Neuronal stem cell (in vitro differentiated cells): ENCODE measurements at places on chromosomes 1 and 21.

GRCh38 chr1:201206176-201206575, 15.6 kb downstream of the IGFN1 start:
- no peak overlapping the region for H3K4me3 ChIP-seq
- no peaks in the 10 kb centered on the region for H3K36me3 ChIP-seq
- DNase-seq: no peak
- peaks cover 47% of the 10 kb centered on the region for H3K27me3 ChIP-seq
- H3K27ac ChIP-seq: no peak overlapping the region

- DNase-seq: no peak
- H3K27me3 ChIP-seq: no peaks in the 10 kb centered on the region
- H3K36me3 ChIP-seq: peaks cover 6% of the 10 kb centered on the region
- H3K27ac ChIP-seq: no peak overlapping the region
- no peak overlapping the region for H3K4me3 ChIP-seq
Observed at GRCh38 chr1:220243947-220244346, 28.3 kb downstream of the RAB3GAP2 start.

- H3K36me3 ChIP-seq: no peaks in the 10 kb centered on the region
- no peaks in the 10 kb centered on the region for H3K27me3 ChIP-seq
- no peaks in the 10 kb centered on the region for H3K4me1 ChIP-seq
- no peak for DNase-seq
- H3K27ac ChIP-seq: no peak overlapping the region
- H3K4me3 ChIP-seq: no peak overlapping the region
Observed at GRCh38 chr1:42904434-42904833, 54.2 kb downstream of the SLC2A1 start.

- H3K36me3 ChIP-seq: no peaks in the 10 kb centered on the region
- no peak for DNase-seq
- no peaks in the 10 kb centered on the region for H3K4me1 ChIP-seq
- H3K4me3 ChIP-seq: no peak overlapping the region
- H3K27me3 ChIP-seq: no peaks in the 10 kb centered on the region
- no peak overlapping the region for H3K27ac ChIP-seq
Observed at GRCh38 chr21:37529649-37530048, 163.1 kb downstream of the DYRK1A start.

DNA sequence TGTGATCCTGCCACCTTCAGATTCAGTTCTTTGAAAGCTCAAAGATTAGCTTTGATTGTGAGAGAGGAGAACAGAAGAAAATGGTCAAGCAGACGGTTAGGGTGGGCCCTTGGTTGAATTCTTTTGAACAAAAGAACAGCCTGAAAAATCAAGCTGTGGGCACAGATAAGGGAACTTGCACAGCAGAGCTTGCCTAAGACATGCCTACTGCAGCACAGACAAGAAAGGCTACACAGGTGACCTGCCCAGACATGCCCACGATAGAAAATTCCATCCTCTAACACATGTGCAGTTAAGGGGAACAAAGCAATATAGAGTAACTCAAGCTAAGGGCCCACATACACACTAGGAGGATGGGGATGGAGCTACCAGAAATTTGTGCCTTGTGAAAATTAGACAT, 512.5 kb upstream of the LRRC7 start:
- H3K4me1 ChIP-seq: no peaks in the 10 kb centered on the region
- H3K27ac ChIP-seq: no peak overlapping the region
- no peaks in the 10 kb centered on the region for H3K36me3 ChIP-seq
- DNase-seq: no peak
- H3K27me3 ChIP-seq: no peaks in the 10 kb centered on the region

GRCh38 chr1:225425201-225425786, 2.5 kb downstream of the LBR start:
- peaks cover 15% of the 10 kb centered on the region for H3K4me1 ChIP-seq
- H3K4me3 ChIP-seq: peak overlapping the region; percentile 99
- DNase-seq: no peak
- H3K27ac ChIP-seq: no peak overlapping the region
- peaks cover 35% of the 10 kb centered on the region for H3K36me3 ChIP-seq

- peaks cover 17% of the 10 kb centered on the region for H3K36me3 ChIP-seq
- DNase-seq: peak; percentile 76
- peak within 1 kb of the TSS; percentile 85 for H3K4me3 ChIP-seq
- H3K4me1 ChIP-seq: no peaks in the 10 kb centered on the region
- no peaks in the 10 kb centered on the region for H3K27me3 ChIP-seq
Observed at GRCh38 chr1:61724813-61725694, at the start of gene TM2D1. Gene TM2D1 (minus strand): TSS chr1:61725141. CDS start chr1:61725120, 21 bp downstream.

DNA sequence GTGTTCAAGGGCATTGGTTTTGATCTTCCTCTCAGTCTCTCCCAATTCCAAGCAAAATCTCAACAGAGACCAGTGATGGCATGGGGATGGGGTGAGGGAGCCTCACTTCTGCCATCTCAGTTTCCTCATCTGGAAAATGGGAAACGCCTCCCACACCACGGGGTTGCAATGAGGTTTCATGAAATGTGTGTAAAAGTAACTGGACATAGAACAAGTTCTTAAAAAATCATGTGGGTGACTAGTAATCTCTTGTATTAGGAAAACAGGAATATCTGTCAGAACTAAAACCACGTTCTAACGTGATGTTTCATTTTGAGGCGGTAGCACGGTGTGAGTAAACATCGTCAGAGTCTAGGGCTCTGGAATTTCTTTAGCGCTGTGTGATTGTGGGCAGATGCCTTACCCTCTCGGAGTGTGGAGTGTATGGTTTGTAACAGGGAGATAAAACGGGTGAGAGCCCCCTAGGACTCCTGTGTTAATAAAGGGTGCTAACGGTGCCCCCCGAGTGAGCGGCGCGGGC, 55.5 kb upstream of the DNAJC6 start:
- peak overlapping the region; percentile 57 for H3K4me3 ChIP-seq
- peaks cover 24% of the 10 kb centered on the region for H3K27me3 ChIP-seq
- no peaks in the 10 kb centered on the region for H3K36me3 ChIP-seq

DNA sequence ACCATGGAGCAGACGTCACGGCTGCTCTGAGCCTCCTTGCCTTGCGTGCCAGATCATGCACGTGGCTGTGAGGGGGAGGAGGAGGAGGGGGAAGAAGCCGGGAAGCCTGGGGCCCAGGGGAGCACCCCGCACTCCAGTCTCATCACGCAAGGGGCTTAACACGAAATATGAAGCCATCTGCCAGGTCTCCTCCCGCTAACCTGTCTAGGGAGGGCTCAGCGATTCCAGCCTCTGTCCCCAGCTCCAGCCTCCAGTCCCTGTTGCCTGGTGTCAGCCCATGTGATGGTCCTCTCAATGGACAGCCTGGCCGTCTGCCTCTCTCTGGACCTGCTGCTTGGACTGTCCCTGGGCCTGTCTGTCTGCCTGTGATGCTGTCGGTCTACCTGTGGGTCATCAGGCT, 22.5 kb upstream of the C1QA start:
- peaks cover 7% of the 10 kb centered on the region for H3K27me3 ChIP-seq
- H3K4me1 ChIP-seq: no peaks in the 10 kb centered on the region
- H3K36me3 ChIP-seq: no peaks in the 10 kb centered on the region
- H3K4me3 ChIP-seq: no peak overlapping the region

DNA sequence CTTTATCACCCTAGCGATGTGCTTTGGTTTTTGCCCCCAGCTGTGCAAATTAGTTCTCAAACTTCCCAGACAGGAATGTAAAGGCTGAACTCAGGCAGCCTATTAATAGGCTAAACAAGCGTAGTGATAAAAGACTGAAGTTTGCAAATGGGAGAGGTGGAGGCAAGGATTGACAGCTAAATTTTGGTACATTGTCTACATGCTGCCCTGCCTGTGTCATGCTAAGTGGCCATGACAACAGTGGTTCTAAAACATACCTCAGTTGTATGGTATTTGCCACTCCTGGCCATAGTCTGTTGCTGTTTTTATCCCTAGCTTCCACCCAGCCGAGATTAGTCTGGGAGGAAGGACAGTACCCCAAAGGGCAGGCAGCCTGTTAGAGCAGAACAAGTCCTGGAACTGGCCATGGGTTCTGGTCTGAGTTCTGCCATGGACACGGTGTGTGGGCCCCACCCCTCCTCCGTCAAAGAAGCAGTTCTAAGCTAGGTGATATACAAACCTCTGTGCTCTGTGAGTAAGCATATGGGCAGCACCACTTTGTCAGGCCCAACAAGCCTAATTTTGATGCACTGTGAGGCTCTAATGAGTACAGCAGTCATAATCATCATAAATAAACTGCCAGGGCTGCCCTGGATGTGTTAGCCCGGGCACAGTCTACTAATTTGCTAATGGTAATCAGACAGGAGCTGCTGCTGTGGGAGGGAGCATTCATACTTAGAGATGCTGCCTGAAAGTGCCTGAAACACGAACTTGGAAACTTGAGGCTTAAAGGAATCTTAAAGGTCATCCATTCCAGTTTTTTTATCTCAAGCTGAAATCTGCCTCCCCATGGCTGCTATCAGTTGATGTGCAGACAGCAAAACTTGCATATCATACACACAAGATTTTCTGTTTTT, 177.1 kb downstream of the HHAT start:
- no peak overlapping the region for H3K4me3 ChIP-seq
- H3K4me1 ChIP-seq: peaks cover 7% of the 10 kb centered on the region
- H3K36me3 ChIP-seq: no peaks in the 10 kb centered on the region
- no peak overlapping the region for H3K27ac ChIP-seq

- no peak for DNase-seq
- no peak overlapping the region for H3K27ac ChIP-seq
- H3K4me3 ChIP-seq: no peak overlapping the region
- H3K27me3 ChIP-seq: no peaks in the 10 kb centered on the region
- no peaks in the 10 kb centered on the region for H3K36me3 ChIP-seq
Observed at GRCh38 chr1:181630398-181630797, 147.1 kb downstream of the CACNA1E start.

DNA sequence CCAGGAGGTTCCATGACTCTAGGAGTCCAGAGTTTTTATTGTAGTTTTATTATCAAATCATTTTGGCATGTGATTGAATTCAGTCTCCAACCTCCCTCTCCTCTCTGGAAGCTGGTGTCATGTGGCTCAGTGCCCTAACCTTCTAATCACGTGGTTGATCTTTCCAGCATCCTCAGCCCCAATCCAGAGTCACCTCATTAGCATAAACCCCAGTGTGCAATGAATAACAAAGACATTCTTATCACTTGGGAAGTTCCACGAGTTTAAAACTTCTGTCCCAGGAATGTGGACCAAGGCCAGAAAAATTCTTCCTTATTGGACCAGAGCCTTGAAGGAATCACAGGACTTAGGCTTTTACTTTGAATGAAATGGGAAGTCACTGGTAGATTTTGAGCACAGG, 52.2 kb downstream of the KIRREL1 start:
- H3K27me3 ChIP-seq: no peaks in the 10 kb centered on the region
- H3K36me3 ChIP-seq: peaks cover 10% of the 10 kb centered on the region
- H3K27ac ChIP-seq: no peak overlapping the region
- peaks cover 34% of the 10 kb centered on the region for H3K4me1 ChIP-seq

- no peak overlapping the region for H3K27ac ChIP-seq
- H3K4me1 ChIP-seq: peaks cover 2% of the 10 kb centered on the region
- no peak overlapping the region for H3K4me3 ChIP-seq
- no peaks in the 10 kb centered on the region for H3K36me3 ChIP-seq
- DNase-seq: no peak
- H3K27me3 ChIP-seq: peaks cover 16% of the 10 kb centered on the region
Observed at GRCh38 chr1:51310871-51311613, 19.3 kb downstream of the TTC39A start.

DNA sequence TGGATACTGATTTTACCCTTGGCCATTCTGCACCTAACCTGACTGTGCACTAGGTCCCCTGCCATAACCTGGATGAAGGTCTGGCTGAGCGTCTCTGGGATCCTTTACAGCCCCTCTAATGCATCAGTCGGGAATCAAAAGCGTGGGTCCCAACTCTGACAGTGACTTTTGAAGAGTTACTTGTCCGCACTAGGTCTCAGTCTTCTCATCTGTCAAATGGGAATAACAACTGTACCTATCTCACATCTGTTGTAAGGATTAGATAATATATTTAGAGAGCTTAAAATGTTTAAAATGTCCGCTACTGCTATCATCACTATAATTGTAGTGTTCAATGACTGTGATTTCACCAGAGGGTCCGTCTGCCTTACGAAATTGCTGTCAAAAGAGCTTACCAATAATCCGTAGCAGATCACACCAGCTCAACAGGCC, 746 bp downstream of the TADA1 start:
- DNase-seq: no peak
- H3K36me3 ChIP-seq: no peaks in the 10 kb centered on the region
- H3K4me1 ChIP-seq: peaks cover 9% of the 10 kb centered on the region

- DNase-seq: no peak
- H3K4me1 ChIP-seq: no peaks in the 10 kb centered on the region
- no peaks in the 10 kb centered on the region for H3K27me3 ChIP-seq
- no peak overlapping the region for H3K27ac ChIP-seq
Observed at GRCh38 chr21:29904359-29905282, 35.2 kb downstream of the GRIK1 start.

GRCh38 chr1:11071463-11072215, 11.8 kb upstream of the SRM start:
- peaks cover 93% of the 10 kb centered on the region for H3K36me3 ChIP-seq
- no peak overlapping the region for H3K27ac ChIP-seq
- no peaks in the 10 kb centered on the region for H3K4me1 ChIP-seq

GRCh38 chr1:1628754-1629429, 3.1 kb upstream of the MMP23B start:
- H3K4me1 ChIP-seq: no peaks in the 10 kb centered on the region
- H3K4me3 ChIP-seq: no peak overlapping the region
- H3K27me3 ChIP-seq: peaks cover 18% of the 10 kb centered on the region
- no peak overlapping the region for H3K27ac ChIP-seq
- no peak for DNase-seq

- H3K27ac ChIP-seq: no peak overlapping the region
- H3K36me3 ChIP-seq: no peaks in the 10 kb centered on the region
- no peaks in the 10 kb centered on the region for H3K27me3 ChIP-seq
- no peaks in the 10 kb centered on the region for H3K4me1 ChIP-seq
- DNase-seq: no peak
Observed at GRCh38 chr1:211895126-211895759, 64.7 kb upstream of the LPGAT1 start.

DNA sequence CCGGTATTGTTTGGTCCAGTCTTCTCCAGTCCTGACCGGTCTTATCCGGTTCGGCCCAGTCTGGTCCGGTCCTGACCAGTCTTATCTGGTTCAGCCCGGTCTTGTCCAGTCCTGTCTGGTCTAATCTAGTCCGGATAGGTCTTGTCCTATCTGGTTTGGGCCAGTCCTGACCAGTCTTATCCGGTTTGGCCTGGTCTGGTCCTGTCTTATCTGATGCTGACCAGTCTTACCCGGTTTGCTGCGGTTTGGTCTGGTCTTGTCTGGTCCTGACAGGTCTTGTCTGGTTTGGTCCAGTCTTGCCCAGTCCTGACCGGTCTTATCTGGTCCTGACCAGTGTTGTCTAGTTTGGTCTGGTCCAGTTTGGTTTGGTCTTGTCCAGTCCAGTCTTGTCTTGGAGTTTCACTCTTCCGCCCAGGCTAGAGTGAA, 30.1 kb downstream of the DHX9 start:
- peak; percentile 57 for DNase-seq
- no peak overlapping the region for H3K4me3 ChIP-seq
- H3K27me3 ChIP-seq: no peaks in the 10 kb centered on the region

GRCh38 chr1:44929531-44929930, 56.9 kb downstream of the EIF2B3 start:
- H3K27ac ChIP-seq: no peak overlapping the region
- H3K36me3 ChIP-seq: peaks cover 10% of the 10 kb centered on the region
- H3K27me3 ChIP-seq: no peaks in the 10 kb centered on the region
- H3K4me1 ChIP-seq: no peaks in the 10 kb centered on the region
- H3K4me3 ChIP-seq: no peak overlapping the region
